Stimulated activated CD8-positive, alpha-beta memory T cell treated with anti-CD3 and anti-CD28 coated beads, Interleukin-4, amount 100 ng/mL, for 1 hour (primary cell): ENCODE measurements at places on chromosomes 7 and 10.
A peak's percentile ranks its signal among the peaks of the same experiment; 100 is the strongest.

GRCh38 chr10:119541459-119542356, 811 bp downstream of the RGS10 start:
- DNase-seq: peak; percentile 18

DNA sequence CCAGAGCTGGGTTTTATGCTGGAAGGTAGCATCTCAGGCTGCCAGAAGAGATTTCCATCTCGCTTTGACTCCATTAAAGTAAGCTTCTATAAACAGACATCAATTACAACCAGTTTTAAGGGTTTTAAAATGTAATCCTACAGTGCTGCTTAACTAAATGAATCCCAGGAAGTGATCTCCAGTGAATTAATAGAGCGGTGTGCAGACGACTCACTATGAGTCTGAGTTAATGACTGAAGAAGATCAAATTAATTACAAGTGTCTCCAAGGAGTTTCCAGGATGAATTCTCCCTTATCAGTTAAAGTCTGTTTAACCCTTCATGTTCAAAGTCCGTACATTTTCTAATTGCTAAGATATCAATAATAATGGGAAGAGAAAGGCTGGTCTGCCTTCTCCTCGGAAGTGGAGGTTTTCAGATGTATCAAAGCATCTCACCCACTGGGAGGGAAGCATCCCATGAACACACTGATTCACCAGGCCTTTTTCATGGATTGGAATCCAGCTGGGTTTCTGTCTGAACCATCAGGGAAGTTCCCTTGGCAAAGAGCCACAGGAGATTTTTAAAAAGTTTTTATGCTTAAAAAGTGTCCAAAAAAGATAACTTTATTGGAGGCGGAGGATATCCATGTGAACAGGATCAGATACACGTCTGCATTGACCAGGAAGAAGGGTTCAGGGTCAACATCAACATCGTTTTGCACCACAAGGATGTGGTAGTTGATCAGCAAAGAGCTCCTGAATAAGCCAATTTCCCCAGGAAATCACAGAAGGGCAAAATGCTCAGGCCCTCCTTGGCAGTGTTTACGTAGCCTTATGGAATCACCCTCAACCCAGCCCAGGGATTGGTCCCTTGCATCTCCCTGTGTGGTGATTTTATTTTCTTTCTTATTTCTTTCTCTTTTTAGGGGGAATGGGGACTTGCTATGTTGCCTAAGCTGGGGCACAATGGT, 288.2 kb downstream of the POU6F2 start:
- no peak for DNase-seq

GRCh38 chr7:129423700-129424410, 10.4 kb upstream of the STRIP2 start:
- no peak for DNase-seq

- no peak for DNase-seq
Measured at GRCh38 chr10:77357611-77358310, 279.8 kb downstream of the KCNMA1 start.

DNA sequence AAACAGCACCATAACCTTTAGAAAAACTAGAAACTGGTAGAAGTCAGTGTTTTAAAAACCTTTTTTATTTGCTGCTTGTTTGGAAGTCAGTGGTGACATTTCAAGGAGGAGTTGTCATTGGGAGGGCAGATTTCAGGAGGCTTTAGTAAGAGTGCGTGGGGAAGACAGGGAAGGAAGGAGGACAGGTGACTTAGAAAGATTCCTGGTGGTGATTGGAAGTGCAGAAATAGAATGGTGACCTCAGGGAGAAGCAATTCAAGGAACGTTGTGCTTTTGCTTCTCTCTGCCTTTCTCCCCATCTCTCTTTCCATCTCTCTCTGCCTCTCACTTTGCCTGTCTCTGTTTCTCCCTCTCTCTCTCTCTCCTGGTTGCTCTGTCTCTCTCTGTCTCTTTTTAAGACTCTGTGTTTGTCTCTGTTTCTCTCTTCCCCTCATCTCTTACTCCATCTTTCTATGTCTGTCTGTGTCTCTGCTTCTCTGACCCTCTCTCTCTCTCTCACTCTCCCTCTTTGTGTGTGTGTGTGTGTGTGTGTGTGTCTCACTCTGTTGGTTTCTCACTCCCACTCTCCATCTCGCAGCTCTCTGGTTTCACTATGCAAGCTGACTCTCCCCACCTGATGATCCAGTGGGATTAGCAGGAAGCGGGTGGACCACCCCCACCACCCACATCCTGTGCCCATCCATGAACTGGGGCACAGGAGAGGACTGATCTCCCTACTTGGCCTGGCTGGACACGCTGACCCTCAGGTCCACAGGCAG, 10.9 kb upstream of the PFKP start:
- DNase-seq: no peak

DNA sequence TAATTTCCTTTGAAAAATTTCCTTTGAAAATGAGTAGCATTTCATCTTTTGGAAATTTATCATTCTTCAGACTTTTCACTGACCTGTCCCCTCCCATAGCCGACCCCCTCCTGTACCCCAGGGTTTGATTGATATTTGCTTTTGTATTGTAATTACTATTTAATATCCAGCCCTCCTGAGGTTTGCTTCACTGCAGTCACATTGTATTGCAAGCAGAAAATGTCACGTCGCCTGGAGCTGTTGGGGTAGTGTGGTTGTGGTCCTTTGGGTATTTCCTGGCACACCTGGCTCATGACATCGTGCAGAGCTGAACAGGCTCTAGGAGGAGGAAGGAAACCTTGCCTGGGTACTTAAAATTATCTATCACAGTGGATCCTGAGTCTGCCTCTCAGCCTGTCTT, 116.1 kb downstream of the INSYN2A start:
- DNase-seq: no peak

- no peak for DNase-seq
Measured at GRCh38 chr10:93597075-93597599, 3.9 kb downstream of the RBP4 start.

DNA sequence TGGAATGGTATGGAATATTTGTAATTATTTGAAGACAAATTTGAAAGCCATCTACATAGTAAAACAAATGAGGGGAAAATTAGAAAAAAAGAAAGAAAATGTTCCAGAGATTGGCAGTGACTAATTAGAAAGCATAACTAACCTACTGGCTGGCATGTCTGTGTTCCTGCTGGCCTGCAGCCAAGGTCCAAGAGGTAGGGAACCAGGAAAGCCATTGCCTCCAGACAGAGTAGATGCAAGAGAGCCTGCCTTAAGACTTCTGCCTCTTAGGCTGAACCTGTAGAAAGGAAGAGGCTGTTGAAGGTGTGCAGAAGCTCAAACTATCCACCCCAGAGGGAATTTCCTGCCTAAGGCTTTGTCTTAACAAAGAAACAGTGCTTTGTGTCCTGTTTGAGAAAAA, 982.0 kb downstream of the SORCS1 start:
- DNase-seq: no peak

GRCh38 chr7:45717537-45718235, 143.5 kb downstream of the ADCY1 start:
- DNase-seq: no peak

DNA sequence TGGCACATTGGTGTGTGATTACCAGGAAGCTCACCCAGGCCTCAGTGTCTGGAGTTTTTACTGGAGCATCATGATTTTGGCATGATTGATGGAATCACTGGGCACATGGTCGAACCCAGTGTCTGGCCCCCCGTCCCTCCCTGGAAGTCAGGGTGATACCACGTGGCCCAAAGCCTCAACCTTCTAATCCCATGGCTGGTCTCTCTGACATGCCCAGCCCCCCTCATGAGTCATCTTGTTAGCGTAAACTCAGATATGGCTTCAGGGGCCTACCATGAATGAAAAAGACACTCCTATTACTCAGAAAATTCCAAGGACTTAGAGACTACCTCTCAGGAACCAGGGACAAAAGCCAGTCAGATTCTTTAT, 109.3 kb downstream of the GRK5 start:
- DNase-seq: no peak

DNA sequence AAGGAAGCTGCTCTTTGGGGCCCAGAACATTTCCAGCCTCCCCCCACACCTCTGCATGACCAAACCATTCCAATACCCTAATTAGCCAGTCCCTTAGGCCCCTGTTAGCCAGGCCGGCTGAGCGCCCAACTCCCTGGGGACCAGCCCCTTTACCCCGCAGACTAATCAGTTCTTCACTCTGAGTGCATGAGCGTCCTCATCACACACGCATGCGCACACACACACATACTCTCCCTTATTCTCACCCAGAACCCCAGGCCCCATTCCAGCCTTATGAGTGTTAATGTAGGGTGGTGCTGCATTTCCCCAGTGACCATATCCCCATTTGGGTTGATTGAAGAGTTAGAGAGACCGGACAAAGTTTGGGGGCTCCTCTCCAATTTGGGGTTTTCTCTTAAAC, 77.0 kb upstream of the SLF2 start:
- DNase-seq: no peak

GRCh38 chr10:105981679-105982078, 1182.8 kb downstream of the SORCS1 start:
- DNase-seq: no peak

DNA sequence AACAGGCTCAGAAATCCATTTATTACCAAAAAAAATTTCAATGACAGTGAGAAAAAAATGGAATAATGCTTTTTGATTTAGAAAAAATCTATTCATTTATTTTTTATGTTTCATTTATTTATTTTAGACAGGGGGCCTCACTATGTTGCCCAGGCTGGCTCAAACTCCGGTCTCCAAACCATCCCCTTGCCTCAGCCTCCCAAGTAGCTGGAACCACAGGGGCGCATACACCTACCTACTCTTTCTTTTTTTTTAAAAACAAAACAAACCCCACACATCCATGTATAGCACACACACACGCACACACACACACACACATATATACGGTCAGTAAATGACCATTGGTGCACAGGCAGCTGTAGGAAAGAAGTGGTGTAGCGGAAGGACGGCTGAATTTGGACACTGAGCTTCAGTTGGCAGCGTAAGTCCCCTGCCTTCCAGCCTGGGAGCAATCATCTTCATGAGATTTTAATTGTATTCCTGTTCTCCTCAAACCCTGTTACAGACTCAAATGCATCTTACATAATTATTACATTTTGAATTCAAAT, 28.8 kb downstream of the ARL4A start:
- no peak for DNase-seq
